ENCODE measurements at places on chromosomes 12 and 14. TPM values are rescaled to one million over a fixed set of nuclear protein-coding genes. Genes with fewer than 3 reads are reported as not detected.

- DNase-seq = no peak
- H3K27ac ChIP-seq = no peak overlapping the region
- no peaks in the 10 kb centered on the region for H3K36me3 ChIP-seq
- H3K27me3 ChIP-seq = no peaks in the 10 kb centered on the region
These were observed 47.8 kb upstream of the TBPL2 start for GRCh38 chr14:55488204-55488603.

DNA sequence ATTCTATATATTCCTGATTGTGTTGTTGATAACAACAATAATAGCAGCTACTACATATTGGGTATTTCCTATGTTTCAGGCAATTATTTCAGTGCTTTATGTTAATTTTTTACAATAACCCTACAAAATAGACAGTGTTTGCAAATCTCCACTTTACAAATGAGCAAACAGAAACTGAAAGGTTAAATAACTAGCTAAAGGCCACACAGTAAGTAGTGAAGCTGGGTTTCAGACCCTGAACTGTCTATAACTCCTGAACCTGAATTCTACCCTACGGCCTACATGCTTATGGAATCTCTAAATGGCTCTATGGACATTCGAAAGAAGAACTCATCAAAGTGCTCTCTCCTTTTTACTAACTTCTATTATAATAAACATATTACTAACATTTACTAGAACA is 19.7 kb upstream of the NUDT4 start:
- no peak overlapping the region for H3K4me3 ChIP-seq
- no peak for DNase-seq
- H3K27ac ChIP-seq = no peak overlapping the region

- no peak for DNase-seq
- no peaks in the 10 kb centered on the region for H3K4me1 ChIP-seq
- H3K4me3 ChIP-seq = no peak overlapping the region
- H3K36me3 ChIP-seq = no peaks in the 10 kb centered on the region
These were observed 375.2 kb downstream of the FSCB start for GRCh38 chr14:44131861-44132260.

- no peaks in the 10 kb centered on the region for H3K4me1 ChIP-seq
- H3K36me3 ChIP-seq = no peaks in the 10 kb centered on the region
- no peak overlapping the region for H3K27ac ChIP-seq
- no peak for DNase-seq
- no peaks in the 10 kb centered on the region for H3K27me3 ChIP-seq
- H3K4me3 ChIP-seq = no peak overlapping the region
These were observed 200.4 kb upstream of the SYT10 start for GRCh38 chr12:33639975-33640374.

- H3K4me1 ChIP-seq = no peaks in the 10 kb centered on the region
- no peak overlapping the region for H3K27ac ChIP-seq
- no peaks in the 10 kb centered on the region for H3K36me3 ChIP-seq
These were observed 3.6 kb upstream of the LRCOL1 start for GRCh38 chr12:132614029-132614428.

- H3K27ac ChIP-seq = no peak overlapping the region
- no peaks in the 10 kb centered on the region for H3K4me1 ChIP-seq
- H3K27me3 ChIP-seq = no peaks in the 10 kb centered on the region
- H3K4me3 ChIP-seq = no peak overlapping the region
- no peak for DNase-seq
- no peaks in the 10 kb centered on the region for H3K36me3 ChIP-seq
These were observed 18.3 kb upstream of the ATP2A2 start for GRCh38 chr12:110262442-110263388.

The AKAP3 gene
- 0.95 TPM for polyA plus RNA-seq

- peaks cover 28% of the 10 kb centered on the region for H3K4me1 ChIP-seq
- no peaks in the 10 kb centered on the region for H3K36me3 ChIP-seq
- no peaks in the 10 kb centered on the region for H3K27me3 ChIP-seq
These were observed 1.0 kb upstream of the ERC1 start for GRCh38 chr12:989751-990660.

The CLEC2B gene
- polyA plus RNA-seq = 20.9 TPM

DNA sequence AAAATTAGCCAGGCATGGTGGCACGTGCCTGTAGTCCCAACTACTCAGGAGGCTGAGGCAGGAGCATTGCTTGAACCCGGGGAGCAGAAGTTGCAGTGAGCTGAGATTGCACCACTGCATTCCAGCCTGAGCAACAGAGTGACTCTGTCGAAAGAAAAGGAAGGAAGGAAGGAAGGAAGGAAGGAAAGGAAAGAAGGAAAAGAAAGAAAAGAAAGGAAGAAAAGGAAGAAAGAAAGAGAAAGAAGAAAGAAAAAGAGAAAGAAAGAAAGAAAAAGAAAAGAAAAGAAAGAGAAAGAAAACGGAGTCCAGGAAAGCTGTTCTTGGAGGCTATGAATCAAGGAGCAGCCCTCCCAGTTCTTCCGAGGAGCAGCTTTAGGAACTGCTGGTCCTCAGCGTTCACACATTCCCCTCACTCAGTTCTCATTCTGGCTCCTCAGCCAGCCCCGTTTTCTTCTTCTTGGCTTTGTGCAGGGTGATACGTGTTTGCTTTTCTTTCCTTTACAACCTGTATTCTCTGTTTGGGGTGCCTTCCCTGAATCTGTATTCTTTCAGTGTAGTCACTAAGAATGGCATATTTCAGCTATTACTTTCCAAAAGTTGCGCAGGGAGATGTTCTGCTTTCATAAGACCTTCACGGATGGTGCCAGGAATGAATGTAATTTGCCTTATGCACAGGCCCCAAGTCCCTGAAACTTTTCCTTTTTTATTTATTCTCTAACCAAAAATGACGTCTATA is 12.2 kb downstream of the FBXL14 start:
- no peak for DNase-seq
- no peaks in the 10 kb centered on the region for H3K4me1 ChIP-seq
- H3K27ac ChIP-seq = no peak overlapping the region
- H3K27me3 ChIP-seq = no peaks in the 10 kb centered on the region
- H3K4me3 ChIP-seq = no peak overlapping the region

Data from keratinocyte (primary cell).